SIG-M5 (cell line): ENCODE measurements at places on chromosomes 4 and X.

- DNase-seq, result no peak
Measured at GRCh38 chrX:150196285-150196684, 166.8 kb upstream of the MAMLD1 start.

DNA sequence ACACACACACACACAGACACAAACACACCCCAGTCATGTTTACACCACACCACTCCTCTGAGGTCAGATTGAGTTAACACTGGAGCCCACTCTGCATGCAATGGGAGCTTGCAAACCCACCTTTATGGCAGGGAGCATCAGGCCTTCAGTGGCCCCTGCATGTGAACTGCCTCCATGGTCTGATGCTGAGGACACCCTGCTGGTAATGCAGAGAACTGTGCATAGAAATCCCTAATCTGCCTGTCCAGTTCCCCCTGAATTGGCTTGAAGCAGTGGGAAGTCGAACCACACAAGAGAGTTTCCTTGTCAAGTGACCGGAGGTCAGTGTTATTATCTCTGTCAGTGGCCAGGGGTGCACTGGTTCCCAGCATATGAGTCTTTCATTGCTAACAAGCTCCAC lies 59.8 kb downstream of the ANOS1 start:
- DNase-seq, result no peak

GRCh38 chr4:14269824-14270223 lies 642.3 kb upstream of the BOD1L1 start:
- no peak for DNase-seq

DNA sequence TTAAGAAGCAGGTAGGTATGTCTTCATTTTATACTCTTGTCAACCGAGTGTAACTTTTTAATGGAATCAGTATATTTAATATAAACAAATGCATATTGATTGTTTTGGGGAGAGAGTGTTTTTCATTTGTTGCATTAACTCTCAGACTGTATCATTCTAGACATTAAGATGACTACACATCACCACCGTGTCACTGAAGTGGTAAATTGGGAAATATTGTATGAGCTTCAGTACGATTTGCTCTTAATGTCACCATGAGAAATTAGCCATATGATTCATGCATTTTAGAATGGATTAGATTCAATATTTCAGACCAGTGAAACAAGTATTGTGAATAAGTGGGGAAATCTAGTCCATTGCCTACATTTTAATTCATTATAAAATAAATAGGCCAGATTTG lies 9.7 kb upstream of the MFAP3L start:
- no peak for DNase-seq

DNA sequence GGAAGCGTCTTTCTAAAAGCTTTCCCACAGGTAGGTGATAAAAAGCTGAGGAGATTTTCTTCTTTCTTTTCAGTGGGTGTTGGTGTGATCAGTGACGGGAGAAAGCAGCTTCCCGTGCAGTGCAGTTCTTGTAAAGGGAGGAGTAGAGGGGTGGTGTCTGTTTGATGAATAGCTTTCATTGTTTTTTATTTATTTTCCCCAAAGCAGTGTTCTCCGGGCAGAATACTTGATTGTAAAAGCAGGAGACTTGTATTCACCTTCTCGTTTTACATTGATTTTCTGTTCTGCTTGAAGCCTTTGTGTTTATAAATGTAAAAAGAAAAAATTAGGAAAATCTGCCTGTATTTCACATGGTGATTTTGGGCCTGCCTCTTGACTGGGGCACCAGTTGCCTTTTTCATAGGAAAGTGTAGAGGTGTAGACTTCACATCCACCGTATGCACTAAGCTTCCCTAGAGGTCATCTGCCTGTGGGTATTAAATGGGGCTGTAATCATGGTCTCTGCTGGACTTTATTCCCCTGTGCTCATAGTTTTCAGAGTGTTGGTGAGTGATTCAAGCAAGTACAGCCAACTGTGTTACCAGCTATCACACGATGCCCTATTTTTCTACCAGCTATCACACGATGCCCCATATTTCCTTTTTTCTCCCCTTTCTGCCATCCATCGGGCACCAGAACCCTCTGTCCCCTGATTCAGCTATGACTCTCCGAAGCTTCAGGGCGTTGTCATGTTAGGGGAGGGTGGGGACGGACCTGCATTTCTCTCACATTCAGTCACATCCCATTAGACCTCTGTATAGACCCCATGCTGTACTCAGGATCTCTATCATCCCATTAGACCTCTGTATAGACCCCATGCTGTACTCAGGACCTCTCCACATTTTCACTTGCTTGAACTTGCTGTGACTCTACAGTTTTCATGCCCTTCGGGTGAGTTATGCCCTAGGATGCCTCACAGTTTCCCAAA lies 526.5 kb downstream of the TRIML1 start:
- DNase-seq, result no peak

DNA sequence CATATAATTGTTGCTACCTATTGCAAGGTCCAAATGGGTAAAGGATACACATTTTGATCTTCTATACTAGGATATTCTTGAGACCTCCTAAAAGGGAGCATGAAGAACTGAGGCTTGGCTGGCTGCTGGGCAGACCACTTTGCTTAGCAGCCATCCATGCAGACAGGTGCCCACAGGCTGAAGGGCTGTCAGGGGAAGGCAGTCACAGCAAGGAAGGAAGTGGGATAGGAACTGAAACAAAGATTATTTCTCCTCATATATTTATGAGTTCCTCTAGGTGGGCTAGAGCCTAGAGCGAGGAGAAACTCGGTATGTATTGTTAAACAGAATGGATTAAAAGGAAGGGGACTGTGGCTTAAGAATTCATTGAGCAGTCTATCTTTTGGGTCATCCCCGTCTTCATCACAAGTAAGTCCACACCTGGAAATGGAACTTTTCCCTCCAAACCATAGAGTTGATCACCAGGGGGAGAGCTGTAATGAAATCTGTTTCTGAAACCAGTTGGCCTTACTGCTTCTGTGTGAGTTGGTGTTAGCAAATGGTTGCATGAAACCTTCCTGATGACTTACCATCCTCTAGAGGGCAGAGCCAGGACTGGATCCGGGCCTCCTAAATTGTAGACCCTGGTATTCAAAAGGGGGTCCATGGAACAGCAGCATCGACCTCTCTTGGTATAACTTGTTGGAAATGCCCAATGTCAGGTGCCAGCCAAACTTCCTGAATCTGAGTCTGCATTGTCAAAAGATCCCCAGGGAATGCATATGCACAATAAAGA lies 42.3 kb downstream of the AFF2 start:
- no peak for DNase-seq
